Foreskin keratinocyte (primary cell): ENCODE measurements at places on chromosomes 3 and 15. TPM values are rescaled to one million over a fixed set of nuclear protein-coding genes. Genes with fewer than 3 reads are reported as not detected.

VEPH1 gene
- 0.32 and 0.82 TPM in 2 replicates for total RNA-seq

SLC28A2 gene
- not detected in 2 replicates for total RNA-seq

TNNC1 gene
- total RNA-seq = not detected in 2 replicates

ALDH1L1 gene
- 0.68 and 1.7 TPM in 2 replicates for total RNA-seq

ALDH1A3 gene
- total RNA-seq = 134 and 232 TPM in 2 replicates

THSD4 gene
- total RNA-seq = 44.0 and 56.5 TPM in 2 replicates

SLC30A4 gene
- total RNA-seq = 4.4 and 5.7 TPM in 2 replicates

GUCA1C gene
- 0.28 TPM in 1 of 2 replicates, not detected in the other for total RNA-seq
